ENCODE measurements at places on chromosomes 5 and 9. TPM values are rescaled to one million over a fixed set of nuclear protein-coding genes. Genes with fewer than 3 reads are reported as not detected.

Gene IFNA13
- total RNA-seq: not detected

- no peak overlapping the region for H3K27ac ChIP-seq
- H3K36me3 ChIP-seq: no peaks in the 10 kb centered on the region
- no peak for DNase-seq
- H3K27me3 ChIP-seq: peaks cover 13% of the 10 kb centered on the region
- no peak overlapping the region for H3K4me3 ChIP-seq
Measured at GRCh38 chr9:2289263-2289662, 274.1 kb downstream of the SMARCA2 start.

Gene SCGB3A1
- not detected for total RNA-seq

- H3K4me1 ChIP-seq: peaks cover 11% of the 10 kb centered on the region
- H3K4me3 ChIP-seq: no peak overlapping the region
- H3K36me3 ChIP-seq: no peaks in the 10 kb centered on the region
- peak; percentile 71 for DNase-seq
- no peak overlapping the region for H3K27ac ChIP-seq
Measured at GRCh38 chr5:65076251-65076869, 307.6 kb downstream of the CWC27 start.
